Naive thymus-derived CD4-positive, alpha-beta T cell (primary cell): ENCODE measurements at places on chromosomes 1 and 21. TPM values are rescaled to one million over a fixed set of nuclear protein-coding genes. Genes with fewer than 3 reads are reported as not detected.

GRCh38 chr1:32868085-32868484 is 2.6 kb downstream of the FNDC5 start:
- DNase-seq, result no peak

- no peak for DNase-seq
Measured at GRCh38 chr1:161382214-161383019, 14.7 kb upstream of the CFAP126 start.

GRCh38 chr1:151368393-151369301 is 3.9 kb downstream of the SELENBP1 start:
- no peak for DNase-seq

- DNase-seq, result no peak
Measured at GRCh38 chr1:225253173-225253572, 174.7 kb downstream of the LBR start.

GRCh38 chr1:245788269-245788668 is 633.5 kb downstream of the KIF26B start:
- DNase-seq, result no peak

- no peak for DNase-seq
Measured at GRCh38 chr21:31366825-31367224, 22.8 kb upstream of the TIAM1 start.

DNA sequence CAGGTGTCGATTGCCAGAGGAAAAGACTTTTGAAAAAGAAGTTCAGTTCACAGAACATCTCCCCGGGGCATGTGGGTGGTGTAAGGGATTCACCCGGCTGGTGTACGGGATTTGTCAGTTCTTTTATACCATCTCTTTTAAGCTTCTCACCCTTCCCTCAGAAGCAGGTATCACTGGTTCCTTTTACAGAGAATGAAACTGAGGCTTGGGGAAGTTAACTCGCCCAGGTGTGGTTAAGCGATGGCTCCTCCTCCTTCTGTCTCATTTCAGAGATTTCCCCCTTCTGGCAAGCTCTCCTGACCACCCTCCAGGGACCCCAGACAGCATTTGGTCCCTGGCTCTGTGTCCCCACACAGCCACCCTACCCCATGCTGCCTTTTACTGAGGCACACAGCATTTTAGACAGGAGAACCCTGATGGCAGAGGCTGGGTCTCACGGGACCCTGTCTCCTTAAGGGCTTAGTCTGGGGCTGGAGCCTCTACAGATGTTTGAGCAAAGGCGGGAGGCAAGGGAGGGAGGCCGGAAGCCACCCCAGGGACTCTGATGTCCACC is 2.8 kb upstream of the ECE1 start:
- DNase-seq, result peak; percentile 50

- no peak for DNase-seq
Measured at GRCh38 chr1:64963466-64963865, 2.9 kb downstream of the JAK1 start.

GRCh38 chr1:234197839-234198238 is 175.4 kb upstream of the COA6 start:
- DNase-seq, result no peak

GRCh38 chr1:204373911-204374310 is 14.2 kb upstream of the PLEKHA6 start:
- no peak for DNase-seq

- no peak for DNase-seq
Measured at GRCh38 chr1:36567601-36568341, 85.1 kb upstream of the CSF3R start.

- DNase-seq, result no peak
Measured at GRCh38 chr1:175597969-175598765, 145.2 kb downstream of the TNR start.

- DNase-seq, result no peak
Measured at GRCh38 chr1:53091841-53092645, 30.0 kb downstream of the PODN start.

DNA sequence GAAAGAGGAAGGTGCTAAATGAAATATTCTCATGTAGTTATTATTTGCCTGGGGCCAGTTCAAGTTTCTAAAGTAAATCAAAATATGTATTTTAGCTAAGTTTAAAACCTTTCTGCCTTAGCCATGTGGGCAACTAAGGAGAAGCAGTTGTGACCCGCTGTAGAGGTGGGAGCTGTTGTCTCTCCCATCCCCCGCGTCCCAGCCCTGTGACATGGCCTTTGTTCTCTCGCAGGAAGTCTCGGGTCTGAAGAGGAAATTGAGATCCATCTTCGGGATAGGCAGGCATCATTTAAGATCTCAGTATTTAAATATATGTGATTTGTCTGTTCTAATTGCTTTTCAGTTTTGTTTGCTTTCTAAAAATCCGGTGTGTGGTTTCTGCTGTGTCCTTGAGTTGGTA is 121.5 kb downstream of the CAMTA1 start:
- DNase-seq, result no peak

- no peak for DNase-seq
Measured at GRCh38 chr1:232570007-232570406, 59.9 kb downstream of the SIPA1L2 start.

DNA sequence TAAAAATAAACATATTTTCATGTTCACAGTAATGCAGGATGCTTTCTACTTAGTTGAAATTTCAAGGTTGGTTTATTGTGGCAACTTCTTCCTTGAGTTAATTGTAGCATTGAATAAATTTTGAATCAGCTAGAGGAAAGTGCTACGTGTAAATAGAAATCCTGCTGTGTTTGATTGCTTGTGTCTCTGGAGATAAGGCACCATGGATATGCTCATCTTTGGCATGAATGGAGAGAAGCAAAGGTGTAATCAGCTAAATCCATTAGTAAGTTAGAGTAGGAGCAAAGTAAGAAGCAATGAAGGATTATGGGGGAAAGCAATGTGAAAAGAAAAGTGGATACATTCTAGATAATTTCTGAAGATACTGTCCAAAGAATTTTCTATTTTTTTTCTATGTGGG is 331.1 kb downstream of the PTPRC start:
- DNase-seq, result no peak

- DNase-seq, result no peak
Measured at GRCh38 chr1:21857142-21857839, 45.2 kb downstream of the LDLRAD2 start.

- no peak for DNase-seq
Measured at GRCh38 chr1:41533016-41533730, 48.7 kb upstream of the EDN2 start.

GRCh38 chr21:45853703-45854342 is 127.7 kb upstream of the COL6A1 start:
- no peak for DNase-seq

- DNase-seq, result no peak
Measured at GRCh38 chr1:203380420-203381150, 29.7 kb upstream of the FMOD start.

DNA sequence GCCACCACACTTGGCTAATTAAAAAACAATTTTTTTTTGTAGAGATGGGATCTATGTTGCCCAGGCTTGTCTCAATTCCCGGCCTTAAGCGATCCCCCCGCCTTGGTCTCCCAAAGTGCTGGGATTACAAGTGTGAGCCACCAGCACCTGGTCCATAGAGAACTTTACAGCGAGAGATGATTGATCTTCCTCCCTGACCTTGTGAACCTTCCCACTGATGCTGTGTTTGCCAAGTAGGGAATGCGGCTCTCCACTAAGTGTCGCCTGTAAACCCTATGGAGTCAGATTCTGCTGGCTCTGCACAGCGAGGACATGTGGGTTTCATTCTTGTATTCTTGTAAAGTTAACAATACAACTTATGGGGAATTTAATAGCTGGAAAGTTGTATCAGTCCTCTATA is 81.3 kb upstream of the LYST start:
- DNase-seq, result no peak

GRCh38 chr1:47776667-47777131 is 220.5 kb downstream of the TRABD2B start:
- no peak for DNase-seq

Gene ERICH3
- not detected for polyA plus RNA-seq

Gene PGBD2
- polyA plus RNA-seq, result 5.7 TPM

Gene SPRR5
- polyA plus RNA-seq, result not detected

Gene CELF3
- polyA plus RNA-seq, result not detected

Gene THEM5
- polyA plus RNA-seq, result not detected

Gene MAP1LC3C
- not detected for polyA plus RNA-seq

Gene IQGAP3
- not detected for polyA plus RNA-seq

Gene LCE3D
- not detected for polyA plus RNA-seq

Gene KRTAP11-1
- not detected for polyA plus RNA-seq

Gene NBPF12
- polyA plus RNA-seq, result 2.5 TPM

Gene FCRLA
- 0.59 TPM for polyA plus RNA-seq

Gene CLCA1
- not detected for polyA plus RNA-seq

Gene BMP8B
- 0.05 TPM for polyA plus RNA-seq

Gene IFI6
- polyA plus RNA-seq, result 166 TPM

Gene AJAP1
- polyA plus RNA-seq, result 0.15 TPM
